EH (cell line): ENCODE measurements at places on chromosomes 6 and 20.

DNA sequence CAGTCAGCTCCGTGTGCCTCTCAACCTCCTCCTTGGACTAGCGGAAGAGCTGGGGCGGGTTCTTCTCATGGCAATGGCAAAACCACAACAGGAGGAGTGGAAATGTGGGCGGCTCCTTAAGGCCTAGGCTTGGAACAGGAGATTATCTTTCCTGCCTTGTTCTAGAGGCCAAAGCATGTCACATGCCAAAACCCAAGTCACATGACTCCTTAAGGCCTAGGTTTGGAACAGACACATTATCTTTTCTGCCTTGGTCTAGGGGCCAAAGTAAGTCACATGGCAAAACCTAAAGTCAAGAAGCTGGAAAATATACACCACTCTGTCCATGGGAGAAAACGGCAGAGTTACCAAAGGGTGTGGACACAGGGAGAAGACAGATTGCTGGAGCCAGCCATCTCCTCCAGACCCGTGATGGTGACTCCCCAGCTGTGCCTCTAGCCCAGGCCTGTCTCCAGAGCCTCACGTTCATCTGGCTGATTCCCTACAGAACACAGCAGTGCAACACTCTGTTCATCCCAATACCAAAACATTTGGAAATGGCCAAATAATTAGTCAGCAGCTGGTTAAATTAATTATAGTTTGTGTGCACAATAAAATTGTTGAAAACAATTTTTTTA, 34.2 kb downstream of the ANKRD60 start:
- no peak for DNase-seq

DNA sequence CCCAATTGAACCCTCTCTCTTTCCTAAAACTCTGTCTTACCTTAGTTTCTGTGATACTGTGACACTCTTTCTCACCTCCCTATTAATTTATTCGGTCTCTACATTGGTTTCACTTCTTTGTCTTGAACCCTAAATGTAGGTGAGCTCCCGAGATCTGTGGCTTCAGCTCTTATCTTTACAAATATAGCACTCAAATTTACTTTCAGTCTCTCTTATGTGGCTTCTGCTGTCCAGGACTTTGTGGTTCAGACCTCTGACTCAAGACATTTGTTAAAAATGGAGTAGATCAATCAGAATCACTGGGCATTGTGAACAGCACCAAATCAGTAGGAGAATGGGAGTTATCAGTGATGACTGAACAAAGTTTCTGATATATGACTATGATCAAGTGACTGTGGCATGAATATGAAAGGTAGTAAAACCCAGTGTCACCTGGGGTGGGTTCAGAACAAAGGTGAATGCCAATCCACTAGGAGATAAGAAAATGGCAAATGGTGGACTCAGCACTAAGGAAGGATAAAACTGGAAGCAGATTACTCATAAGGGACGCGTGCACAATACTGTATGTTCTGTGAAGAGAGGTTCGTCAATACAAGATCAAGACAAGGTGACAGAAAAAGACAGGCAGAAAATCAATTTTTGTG, 27.2 kb downstream of the IL17F start:
- no peak for DNase-seq

- peak; percentile 86 for DNase-seq
Measured at GRCh38 chr6:158069800-158070195, 88.1 kb downstream of the SYNJ2 start.

DNA sequence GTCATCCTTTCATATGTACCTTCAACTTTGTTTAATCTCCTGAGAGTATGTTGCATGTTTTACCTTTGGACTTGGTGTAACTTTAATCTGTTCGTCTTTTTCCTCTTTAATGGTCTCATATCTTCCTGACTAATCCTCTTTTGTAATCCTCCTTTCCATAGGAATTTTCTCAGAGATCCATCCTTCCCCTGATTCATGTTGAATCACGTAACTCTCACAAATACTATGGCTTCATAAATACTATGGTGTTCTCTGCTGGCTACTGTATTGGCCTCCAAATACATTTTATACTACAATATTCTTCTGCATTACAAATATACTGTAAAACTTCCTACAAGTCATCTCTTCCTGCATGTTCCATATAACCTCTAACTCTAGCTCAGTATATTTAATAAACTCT, 317.7 kb upstream of the ADGRB3 start:
- no peak for DNase-seq

- DNase-seq = no peak
Measured at GRCh38 chr20:46188866-46189541, 70.9 kb downstream of the CD40 start.

DNA sequence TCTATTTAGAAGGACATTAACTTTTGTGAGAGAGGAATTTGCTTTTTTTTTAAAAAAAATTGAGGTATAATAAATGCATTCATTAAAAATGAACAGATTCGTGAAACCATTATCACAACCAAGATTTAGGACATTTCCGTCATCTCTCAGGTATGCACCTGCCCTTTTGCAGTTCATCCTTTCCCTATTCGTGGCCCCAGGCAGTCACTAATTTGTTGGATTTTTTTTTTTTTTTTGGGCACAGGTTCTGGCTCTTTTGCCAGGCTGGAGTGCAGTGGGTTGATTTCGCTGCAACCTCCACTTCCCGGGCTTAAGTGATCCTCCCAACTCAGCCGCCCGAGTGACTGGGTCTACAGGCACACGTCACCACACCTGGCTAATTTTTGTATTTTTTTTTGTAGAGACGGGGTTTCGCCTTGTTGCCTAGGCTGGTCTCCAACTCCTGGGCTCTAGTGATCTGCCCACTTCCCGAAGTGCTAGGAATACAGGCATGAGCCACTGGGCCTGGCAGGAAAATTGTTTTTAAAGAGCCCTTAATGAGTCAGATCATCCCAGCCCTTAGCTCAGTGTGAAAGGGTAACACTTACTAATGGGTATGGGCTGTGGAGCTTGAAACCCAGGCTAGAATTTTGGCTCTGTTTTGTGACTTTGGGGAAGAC, 9.2 kb downstream of the PHF3 start:
- DNase-seq = peak; percentile 25
